ENCODE measurements at places on chromosomes 16 and 17.

DNA sequence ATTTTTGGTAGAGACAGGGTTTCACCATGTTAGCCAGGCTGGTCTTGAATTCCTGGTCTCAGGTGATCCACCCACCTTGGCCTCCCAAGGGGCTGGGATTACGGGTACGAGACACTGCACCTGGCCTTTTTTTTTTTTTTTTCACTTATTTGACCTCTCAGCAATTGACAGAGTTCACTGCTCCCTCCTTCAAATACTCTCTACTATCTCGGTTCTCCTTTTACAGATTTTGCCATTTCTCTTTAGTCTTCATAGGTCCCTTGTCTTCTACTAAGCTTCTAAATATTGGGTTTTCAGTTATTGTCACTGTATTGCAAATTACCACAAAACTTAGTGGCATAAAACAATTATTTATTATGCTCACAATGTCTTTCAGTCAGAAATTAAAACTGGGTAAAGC is 159.3 kb downstream of the TRIM37 start:
- no peak for DNase-seq

GRCh38 chr16:57944970-57945739 is 25.8 kb downstream of the CNGB1 start:
- DNase-seq: no peak

- DNase-seq: no peak
Observed at GRCh38 chr17:69822314-69822875, 252.6 kb upstream of the KCNJ16 start.

GRCh38 chr17:8831234-8831849 is 32.2 kb upstream of the MFSD6L start:
- no peak for DNase-seq

DNA sequence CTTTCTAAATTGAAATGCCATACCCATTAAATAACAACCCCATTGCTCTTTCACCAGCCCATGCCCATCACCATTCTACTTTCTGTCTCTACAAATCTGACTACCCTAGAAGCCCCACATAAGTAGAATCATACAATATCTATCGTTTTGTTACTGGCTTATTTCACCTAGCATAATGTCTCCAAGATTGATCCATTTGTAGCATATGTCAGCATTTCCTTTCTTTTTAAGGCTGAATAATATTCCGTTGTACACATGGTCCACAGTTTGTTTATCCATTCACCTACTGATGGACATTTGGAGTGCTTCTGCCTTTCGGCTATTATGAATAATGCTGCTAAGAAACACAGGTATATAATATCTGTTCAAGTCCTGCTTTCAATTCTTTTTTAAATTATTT is 393.1 kb upstream of the SOX9 start:
- DNase-seq: no peak

DNA sequence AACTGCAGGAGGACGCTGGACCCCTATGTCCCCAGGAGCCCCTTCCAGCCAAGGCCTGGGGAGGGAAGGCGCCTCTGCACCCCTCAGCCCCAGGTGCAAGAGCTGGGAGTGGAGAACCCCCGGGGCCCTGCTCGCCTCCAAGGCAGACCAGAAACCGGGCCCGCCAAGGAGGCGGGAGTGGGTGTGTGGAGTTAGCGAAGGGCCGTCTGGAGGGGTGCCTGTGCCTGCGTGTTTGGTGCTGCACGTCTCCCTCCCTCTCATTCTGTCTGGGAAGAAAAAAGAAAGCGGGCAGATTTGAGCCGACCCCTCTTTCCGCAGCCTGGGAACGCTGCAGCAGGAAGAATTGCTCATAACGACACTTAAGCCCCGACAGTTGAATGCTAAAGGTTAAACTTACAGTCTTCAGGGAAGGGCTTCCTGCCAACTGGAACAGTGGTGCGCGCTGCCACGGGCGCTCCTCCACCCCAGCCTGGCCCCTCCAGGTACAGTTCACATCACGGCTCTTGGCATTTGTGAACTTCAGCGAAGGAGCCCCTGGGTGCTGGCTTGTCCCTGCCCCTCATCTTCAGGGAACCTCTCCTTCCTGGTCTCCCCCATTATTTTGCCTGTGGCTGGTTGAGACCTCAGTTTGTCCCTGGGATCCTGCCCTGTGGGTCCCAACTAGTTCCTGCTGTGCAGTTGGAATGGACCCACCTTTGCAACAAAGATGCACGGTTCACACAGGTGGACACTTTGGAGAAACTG is 19.2 kb upstream of the ZFHX3 start:
- no peak for DNase-seq

DNA sequence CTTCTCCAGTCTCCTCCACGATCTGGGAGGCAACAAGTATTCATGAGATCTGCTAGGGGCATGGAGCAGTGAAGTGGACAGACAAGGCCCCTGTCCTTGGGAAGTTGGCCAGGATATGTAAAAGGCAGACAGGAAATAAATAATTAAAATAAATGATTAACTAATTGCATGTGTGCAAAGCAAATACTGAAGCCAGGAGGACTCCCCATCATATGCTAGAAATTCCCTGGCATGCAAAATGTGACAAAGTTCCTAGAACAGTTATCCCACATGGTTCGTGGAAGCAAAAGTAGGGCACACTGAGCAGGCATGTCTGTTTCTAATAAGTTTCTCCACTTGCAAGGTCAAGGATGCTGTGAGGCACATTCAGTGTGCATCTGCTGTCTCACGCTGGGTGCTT is 86.8 kb downstream of the CDYL2 start:
- DNase-seq: no peak

DNA sequence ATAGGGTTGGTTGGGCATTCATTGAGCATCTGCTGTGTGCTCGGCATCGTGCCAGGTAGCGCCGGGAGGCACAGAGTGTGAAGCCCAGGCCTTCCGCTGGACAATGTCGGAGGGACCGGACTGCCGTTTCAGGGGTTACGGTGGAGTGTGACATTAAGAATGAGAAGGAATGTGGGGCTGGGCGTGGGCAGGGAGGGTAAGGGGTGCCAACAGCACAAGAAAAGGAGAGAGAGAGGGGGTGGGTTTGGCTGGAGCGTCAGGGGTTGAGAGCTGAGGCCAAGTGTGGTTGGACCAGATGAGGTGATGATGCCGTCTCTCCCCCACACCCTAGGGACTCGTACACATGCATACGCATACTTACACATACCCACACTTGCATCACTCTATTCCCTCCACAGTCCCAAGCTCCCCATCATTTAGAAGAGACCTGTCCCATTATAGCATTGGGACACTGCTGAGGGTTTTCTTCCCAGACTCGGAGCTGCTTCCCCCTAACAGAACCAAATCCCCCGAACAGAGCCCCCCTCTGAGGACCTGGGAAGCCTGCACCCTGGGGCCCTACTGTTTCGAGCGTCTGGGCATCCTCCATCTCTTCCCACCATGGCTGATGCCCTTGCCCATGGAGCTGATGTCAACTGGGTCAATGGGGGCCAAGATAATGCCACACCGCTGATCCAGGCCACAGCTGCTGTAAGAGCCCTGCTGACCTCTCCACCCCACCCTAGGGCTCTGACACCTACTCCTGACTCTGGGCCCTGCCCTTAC is 3.3 kb upstream of the KCTD11 start:
- no peak for DNase-seq

DNA sequence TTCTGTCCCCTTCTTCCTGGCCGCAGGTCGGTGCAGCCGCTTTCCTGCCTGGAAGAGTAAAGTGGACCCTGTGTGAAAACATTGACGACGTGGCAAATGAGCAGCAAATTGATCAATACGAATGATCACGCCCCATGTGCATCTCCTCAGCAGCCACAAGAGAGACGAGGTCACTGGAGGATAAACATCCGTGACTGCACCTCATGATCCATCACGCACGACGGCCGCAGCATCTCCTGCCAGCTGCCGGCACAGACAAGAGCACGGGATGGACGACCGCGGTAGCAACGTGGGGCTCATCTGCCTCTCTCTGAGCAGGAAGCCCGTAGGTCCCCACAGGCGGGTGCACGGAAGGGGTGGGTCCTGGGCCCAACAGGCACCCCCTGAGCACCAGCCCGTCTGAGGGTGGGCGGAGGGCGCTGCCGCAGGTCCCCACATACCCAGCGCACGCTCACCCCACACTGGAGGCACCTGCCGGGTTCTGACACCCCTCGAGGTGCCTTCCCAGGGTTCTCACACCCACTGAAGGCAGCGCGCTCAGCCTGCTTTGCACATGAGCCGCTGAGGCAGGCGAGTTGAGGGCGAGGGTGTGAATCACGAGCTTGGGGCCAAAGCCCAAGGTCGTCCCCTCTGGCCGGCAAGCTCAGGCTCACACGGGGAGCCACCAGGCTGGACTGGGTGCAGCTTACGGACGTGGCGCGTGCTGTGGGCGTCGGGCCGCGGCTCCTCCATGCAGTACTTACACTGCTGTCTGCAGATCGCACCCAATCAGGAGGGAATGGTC is 12.3 kb upstream of the CDH15 start:
- no peak for DNase-seq

DNA sequence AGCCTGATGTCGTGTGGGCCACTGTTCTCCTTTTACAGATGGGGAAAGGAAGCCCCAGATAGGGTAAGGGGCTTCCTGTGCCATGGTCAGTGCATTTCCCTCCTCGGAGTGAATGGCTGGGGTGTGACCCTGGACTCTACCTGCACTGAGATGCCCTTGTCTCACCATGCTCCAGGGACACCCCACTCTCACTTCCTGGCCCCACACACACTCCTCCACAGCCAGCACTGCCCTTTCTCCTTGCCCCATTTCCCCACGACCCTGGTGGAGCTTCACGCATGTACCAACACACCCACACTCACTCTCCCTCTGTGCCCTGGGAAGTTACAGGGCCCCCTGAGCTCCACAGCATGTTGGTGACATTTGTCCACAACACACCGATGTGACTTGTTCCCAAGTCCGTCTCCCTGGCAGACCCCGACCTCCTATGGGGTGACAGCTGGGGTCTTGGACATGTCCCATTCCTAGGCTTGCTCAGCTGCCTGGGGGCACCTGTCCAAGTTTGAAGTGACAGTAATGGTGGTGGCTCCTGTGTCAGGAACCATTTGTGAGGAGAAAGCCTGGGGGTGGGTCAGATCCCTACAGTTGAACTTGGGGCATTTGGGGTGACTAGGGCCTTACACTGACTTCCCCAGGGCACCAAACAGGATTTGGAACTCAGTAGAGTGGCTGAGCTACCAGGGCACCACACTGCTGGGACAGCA is 47.4 kb downstream of the PECAM1 start:
- DNase-seq: no peak

- DNase-seq: no peak
Observed at GRCh38 chr16:19490619-19491018, 31.3 kb downstream of the GDE1 start.

- DNase-seq: no peak
Observed at GRCh38 chr17:13086142-13086769, 68.4 kb upstream of the ELAC2 start.

- no peak for DNase-seq
Observed at GRCh38 chr17:9936095-9936494, 31.0 kb upstream of the RCVRN start.

DNA sequence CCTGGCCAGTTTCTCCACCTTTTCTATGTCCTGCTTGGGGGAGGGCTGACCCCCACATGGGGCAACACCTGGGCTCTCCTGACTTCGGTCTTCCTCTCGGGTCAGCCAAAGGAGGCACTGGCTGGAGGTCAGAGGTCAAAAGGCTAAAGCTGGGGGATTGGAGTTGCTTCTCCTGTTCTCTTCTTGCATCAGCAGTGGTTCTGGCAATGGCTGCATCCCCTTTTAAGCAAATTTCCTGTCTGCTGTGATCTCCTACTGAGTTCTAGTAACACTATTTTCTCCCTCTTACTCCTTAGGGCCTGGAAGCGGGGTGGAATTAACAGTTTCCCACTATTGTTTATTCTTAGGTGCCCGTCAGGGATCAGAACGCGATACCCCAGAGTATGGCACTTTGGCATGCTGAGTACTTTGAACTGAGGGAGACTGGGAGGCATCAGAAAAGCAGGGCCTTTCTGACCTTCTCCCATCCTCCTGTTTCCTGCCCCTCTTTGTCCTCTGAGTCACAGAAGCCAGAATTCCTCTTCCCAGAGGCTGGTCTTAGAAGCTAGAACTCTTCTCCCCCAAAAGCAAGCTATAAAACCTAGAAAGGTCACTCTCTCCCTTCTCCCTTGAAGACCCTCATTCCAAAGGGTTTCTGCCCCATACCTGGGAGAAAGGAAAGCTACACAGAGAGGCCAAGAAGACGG is 268.2 kb downstream of the STX8 start:
- no peak for DNase-seq

DNA sequence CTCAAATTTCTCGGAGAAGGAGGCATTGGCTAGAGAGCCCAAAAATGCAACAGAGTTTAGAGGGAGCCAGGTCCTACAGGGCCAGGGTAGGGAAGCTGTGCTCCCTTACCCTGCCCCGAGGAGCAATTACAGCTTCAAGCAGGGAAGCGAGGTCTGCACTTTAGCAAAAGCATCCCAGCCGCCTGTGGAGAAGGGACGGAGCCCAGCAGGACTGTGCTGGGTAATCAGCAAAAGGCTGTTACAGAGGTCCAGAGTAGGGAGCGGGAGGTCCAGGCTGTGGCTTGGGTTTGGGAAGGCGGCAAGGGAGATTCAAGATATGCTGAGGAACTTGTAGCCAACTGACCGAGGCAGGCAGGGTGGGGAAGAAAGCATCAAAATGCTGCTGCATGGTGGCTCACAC is 162.6 kb downstream of the TMEM132E start:
- no peak for DNase-seq
